ENCODE measurements at places on chromosomes 6 and 20.

- DNase-seq: no peak
Measured at GRCh38 chr20:48820649-48820973, 7.2 kb downstream of the PREX1 start.

GRCh38 chr6:129434091-129434490 is 275.9 kb downstream of the ARHGAP18 start:
- no peak for DNase-seq

DNA sequence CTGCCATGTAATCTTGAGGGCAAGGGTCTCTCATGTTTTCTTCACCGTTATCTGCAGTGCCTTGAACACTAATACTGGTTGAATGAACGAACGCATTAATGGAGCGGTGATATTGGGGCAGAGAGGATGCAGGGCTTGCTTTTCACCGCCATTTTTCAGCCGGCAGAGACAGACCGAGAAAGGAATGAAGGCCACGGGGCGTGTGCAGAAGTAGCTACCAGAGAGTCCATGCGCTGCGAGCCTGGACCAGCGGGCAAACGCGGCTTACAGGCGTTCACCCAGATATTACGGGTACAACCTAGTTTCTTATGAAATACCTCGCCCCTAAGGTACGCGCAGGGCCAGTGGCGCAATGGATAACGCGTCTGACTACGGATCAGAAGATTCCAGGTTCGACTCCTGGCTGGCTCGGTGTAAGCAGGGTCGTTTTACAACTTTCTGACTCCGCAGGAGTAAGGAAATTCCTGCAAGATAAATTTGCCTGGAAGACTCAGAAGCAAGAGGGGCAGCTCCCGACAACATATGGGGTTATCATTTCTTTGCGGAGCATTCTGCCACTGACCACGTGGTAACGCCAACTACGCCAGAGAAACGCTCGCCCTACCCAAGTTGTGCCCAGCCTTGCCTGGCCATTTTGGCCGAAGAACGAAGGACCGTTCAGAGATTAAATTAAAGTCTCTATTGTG is 863 bp upstream of the HMGN4 start:
- peak; percentile 96 for DNase-seq

DNA sequence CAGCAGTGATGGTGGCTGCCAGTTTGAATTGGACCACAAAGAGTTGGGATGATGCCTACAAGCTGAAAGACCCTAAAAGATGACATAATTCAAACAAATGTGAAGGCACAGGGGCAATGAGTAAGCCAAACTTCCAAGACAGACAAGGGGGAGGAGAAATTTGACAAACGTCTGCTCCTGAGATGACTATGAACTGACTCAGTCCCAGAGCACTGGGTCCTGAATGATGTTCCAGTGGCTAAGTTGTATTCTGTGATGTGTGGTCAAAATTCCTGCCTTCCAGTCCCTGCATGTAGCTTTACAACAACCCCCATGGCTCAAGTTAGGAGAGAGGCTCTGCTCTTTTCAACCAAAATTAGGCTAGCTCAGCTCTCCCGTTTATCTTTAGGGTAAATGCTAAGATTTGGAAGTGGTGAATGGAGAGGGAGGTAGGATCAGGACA is 86.1 kb upstream of the SIRPA start:
- peak; percentile 90 for DNase-seq

DNA sequence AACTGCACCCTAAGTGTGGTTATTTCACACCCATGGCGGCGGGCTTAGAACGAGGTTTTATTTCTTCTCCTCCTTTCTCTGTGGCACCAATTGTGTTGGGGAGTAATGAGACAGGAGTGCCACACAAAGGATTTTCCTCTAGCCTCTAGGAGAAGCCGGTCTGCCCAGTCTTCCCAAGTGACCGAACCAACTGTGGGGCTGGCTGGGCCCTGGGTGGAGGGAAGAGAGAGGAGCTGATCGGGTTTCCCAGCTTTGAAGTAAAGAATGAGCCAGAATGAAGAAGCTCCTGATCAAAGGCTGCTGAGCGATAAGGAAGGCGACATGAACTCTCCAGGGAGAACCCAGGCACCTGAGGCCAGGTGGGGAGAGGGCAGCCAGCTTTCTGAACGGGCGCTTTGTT is 616.0 kb upstream of the BTBD3 start:
- DNase-seq: no peak

DNA sequence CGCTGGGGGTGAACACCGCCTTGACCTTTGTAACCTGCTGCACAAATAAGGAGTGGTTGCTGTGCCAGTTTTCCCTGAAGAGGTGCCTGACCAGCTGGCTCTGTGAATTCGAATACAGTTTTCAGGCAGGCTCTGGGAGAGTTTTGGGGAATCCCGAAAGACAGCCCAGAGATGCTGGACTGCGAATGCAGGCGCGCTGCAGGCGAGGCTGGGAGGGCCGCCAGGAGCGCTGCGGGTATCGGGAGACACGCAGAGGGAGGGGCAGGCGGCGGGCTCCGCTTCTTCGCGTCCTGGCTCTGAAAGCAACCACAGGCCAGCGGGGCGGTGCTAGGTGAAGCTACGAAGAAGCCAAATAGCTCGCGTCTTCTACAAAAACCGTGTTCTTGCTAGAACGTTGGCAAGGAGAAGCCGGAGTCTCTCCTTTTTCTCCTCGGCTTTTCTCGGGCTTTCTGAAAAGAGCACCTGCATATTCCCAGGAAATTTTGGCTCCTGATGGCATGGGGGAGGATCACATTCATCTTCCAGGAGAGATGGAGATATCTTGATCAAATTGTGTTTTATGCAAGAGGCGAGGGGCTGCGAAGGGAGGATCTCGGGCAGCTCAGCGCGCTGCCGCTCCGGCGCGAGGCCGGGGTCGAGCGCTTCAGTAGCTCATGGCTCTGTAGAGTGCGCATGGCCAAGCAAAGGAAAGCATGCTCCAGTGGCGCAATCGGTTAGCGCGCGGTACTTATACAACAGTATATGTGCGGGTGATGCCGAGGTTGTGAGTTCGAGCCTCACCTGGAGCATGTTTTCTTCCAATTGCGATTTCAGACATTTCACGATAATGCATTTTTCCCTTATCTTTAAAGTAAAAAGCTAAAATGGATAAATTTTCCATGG is 158.1 kb upstream of the ZNF184 start:
- peak; percentile 88 for DNase-seq

GRCh38 chr6:38555606-38556005 is 84.1 kb downstream of the BTBD9 start:
- no peak for DNase-seq

DNA sequence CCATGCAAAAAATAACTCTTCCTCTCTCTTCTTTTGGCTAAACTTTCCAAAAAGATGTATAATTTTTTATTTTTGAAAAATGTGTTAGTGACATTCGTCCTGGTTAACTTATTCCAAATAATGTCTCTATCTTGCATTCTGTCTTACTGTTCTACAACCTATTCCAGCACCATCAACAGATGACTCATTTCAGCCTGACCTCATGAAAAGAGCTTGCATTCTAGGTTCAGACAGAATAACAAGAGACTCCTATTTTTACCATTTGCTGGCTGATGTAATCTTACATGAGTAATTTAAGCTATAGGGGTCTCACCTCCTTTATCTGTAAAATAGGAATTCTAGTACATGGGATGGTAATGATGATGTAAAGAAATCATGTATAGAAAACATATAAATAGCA is 109.0 kb downstream of the FUT9 start:
- no peak for DNase-seq

DNA sequence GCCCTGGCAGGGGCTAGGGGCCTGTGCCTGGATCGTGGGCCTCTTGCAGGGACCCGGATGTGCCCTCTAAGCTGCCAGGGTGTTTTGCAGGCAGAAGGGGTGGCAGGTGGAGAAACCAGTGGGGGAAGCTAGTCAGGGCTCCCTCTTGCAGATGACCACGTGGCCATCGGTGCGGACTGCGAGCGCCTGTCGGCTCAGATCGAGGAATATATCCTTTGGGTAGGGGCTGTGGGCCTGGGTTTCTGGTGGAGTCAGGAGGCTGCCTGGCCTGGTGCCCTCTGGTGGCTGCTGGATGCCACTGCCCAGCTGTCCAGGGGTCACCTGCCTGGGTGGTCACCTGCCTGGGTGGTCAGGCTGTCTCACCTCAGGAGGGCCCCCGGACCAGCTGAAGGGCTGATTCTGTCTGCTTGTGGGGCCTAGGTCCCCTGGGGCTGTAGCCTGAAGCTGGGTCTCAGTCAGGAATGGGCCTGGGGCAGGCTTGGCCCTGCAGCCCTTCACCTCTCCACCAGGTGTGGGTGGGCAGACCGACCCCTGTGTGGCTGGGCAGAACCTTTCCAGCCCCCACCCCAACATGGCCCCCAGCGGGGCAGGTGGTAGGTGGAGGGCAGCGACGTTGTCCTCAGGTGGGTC is 6.7 kb downstream of the TCEA2 start:
- DNase-seq: peak; percentile 82

GRCh38 chr20:46283426-46284039 is 24.8 kb downstream of the CDH22 start:
- peak; percentile 82 for DNase-seq

GRCh38 chr6:170257376-170257775 is 33.5 kb downstream of the DLL1 start:
- no peak for DNase-seq

- no peak for DNase-seq
Measured at GRCh38 chr6:41650120-41650519, 11.9 kb downstream of the MDFI start.

- DNase-seq: no peak
Measured at GRCh38 chr6:107629548-107630129, 139.7 kb downstream of the SOBP start.

- no peak for DNase-seq
Measured at GRCh38 chr20:60963146-60963545, 288.9 kb upstream of the CDH4 start.

- peak; percentile 75 for DNase-seq
Measured at GRCh38 chr6:6781172-6781872, 192.8 kb downstream of the LY86 start.

DNA sequence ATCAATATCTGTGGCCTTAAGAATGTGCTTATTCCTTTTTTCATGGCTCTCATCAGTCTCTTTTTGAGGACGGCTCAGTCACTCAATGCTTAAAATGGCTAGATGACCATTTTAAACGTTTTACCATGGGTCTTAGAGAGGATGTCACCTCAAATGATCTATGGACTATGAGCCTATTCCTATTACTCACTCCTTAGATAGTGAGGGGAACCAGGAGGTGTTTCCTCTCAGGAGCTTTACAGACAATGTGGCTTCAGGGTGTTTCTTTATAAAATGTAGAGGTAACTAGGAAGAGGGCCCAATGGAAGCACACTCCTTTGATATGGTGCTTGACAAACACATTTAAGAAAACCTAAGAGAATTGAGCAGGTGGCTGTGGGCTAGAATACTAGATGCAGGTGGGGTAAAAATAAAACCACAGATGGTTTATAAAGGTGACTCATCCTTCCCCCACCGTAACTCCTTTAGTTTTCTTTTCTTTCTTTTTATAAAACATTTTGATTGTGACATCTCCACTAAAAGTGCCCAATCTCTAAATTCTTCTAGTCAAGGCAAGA is 1.5 kb upstream of the TMEM200A start:
- DNase-seq: no peak

- DNase-seq: no peak
Measured at GRCh38 chr20:16902662-16903061, 154.5 kb downstream of the OTOR start.

Data from islet precursor cell (in vitro differentiated cells).